ENCODE measurements at places on chromosomes 4 and X. TPM values are rescaled to one million over a fixed set of nuclear protein-coding genes. Genes with fewer than 3 reads are reported as not detected.

The CENPE gene
- 3.1 TPM for total RNA-seq

The NOX1 gene
- total RNA-seq = not detected

The HTRA3 gene
- total RNA-seq = 20.9 TPM

The ANK2 gene
- total RNA-seq = 383 TPM

The SCD5 gene
- 9.4 TPM for total RNA-seq

The KLHL4 gene
- 5.2 TPM for total RNA-seq

The TIGD4 gene
- total RNA-seq = 2.1 TPM

The CXCL13 gene
- total RNA-seq = 1.0 TPM

The MAGED4B gene
- 27.7 TPM for total RNA-seq

The GABRA4 gene
- under 0.01 TPM for total RNA-seq

The CT45A3 gene
- total RNA-seq = not detected

The CNGA1 gene
- total RNA-seq = under 0.01 TPM

The PF4V1 gene
- not detected for total RNA-seq

The FMR1NB gene
- total RNA-seq = not detected

The GYPE gene
- total RNA-seq = 2.1 TPM

The CITED1 gene
- total RNA-seq = 18.8 TPM

The SSX2B gene
- total RNA-seq = not detected

The PCDH18 gene
- total RNA-seq = 57.4 TPM

The CDKL5 gene
- 4.2 TPM for total RNA-seq

The ATP2B3 gene
- 0.52 TPM for total RNA-seq

The CLDN24 gene
- total RNA-seq = not detected

The UGT2B11 gene
- not detected for total RNA-seq

The SORBS2 gene
- 14.1 TPM for total RNA-seq

The IQCM gene
- total RNA-seq = not detected

The VCX2 gene
- not detected for total RNA-seq

The SOX3 gene
- total RNA-seq = not detected

The FAM13A gene
- total RNA-seq = 41.8 TPM

The USP17L12 gene
- not detected for total RNA-seq

All from skeletal muscle tissue (tissue), 5 donors.